ENCODE measurements at places on chromosomes 4 and X.

- DNase-seq, result no peak
Observed at GRCh38 chr4:150662686-150663085, 80.7 kb downstream of the MAB21L2 start.

DNA sequence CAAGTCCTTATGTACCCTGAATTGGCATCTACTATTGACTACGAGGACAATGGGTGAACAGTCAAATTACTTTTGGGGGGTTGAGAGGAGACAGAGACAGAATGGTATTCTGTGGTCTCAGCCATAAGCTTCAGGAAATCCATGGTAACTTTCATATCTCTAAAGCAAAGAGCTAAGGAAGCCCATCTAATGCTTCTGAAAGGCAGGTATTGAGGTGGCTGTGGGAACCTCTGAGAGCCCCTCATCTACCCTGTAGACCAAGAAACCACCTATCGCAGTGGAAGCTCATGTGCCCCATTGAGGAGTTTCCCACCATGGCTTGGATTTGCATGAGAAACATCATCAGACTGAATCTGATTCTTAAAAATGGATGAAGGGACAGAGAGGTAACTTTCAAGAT is 23.1 kb upstream of the BMP2K start:
- DNase-seq, result no peak

DNA sequence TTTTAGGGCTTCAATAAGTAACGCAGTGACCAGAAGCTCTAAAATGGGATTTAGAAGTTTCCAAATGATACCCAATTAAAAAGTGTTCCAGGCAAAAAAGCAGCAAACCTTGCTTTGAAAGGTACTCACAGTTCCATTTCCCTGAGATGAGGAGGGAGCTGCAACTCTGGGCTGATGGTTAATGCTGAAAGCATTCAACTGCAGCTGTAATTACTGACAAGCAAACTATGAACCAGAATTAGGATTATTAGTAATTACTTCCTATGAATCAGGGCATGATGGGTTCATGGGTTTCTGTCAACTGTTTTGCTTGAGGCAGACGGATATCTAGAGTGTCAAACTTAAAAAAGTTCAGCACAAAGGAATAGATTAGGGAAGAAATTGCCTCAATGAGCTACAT is 357.4 kb downstream of the STIM2 start:
- DNase-seq, result no peak

- no peak for DNase-seq
Observed at GRCh38 chr4:115923152-115923551, 809.7 kb upstream of the NDST4 start.

- no peak for DNase-seq
Observed at GRCh38 chr4:187103351-187103750, 379.7 kb upstream of the FAT1 start.

GRCh38 chr4:104575278-104575677 is 80.6 kb upstream of the CXXC4 start:
- DNase-seq, result no peak

DNA sequence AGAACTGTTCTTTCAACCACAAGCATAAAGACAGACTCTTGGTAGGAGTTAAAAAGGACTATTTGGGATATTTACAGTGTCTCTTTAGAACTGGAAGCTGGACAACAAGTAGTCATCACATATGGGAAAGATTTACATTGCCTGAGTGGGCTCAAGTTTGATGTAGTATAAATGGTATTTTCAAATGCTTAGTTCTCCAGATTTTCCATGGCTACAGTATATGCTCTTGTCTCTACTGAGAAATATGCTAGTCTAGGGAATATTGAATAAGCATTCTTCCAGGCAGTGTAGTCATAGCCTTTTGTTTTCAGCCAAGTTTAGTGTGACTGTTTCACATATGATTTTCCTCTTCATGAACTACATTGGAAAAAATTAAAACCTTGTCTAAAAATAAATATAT is 315.6 kb downstream of the ARHGAP24 start:
- DNase-seq, result no peak

DNA sequence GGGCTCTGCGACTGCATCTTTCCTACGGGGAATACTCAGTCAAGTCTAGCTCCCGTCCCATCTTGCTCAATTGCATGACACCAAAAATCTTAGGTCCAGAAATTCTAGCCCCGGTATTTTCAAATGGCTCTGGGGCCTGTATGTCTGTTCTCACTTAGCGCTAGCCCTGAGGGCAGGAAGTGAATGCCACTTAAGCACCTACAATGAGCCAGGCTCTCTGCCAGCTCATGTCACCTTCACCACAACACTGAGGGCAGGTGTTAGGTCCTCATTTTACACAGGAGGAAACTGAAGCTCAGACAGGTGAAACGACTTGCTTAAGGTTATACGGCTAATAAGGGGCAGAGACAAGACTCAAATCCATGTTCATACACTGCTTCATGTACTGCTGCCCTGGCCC is 282.8 kb downstream of the PPP1R2C start:
- DNase-seq, result peak; percentile 1

DNA sequence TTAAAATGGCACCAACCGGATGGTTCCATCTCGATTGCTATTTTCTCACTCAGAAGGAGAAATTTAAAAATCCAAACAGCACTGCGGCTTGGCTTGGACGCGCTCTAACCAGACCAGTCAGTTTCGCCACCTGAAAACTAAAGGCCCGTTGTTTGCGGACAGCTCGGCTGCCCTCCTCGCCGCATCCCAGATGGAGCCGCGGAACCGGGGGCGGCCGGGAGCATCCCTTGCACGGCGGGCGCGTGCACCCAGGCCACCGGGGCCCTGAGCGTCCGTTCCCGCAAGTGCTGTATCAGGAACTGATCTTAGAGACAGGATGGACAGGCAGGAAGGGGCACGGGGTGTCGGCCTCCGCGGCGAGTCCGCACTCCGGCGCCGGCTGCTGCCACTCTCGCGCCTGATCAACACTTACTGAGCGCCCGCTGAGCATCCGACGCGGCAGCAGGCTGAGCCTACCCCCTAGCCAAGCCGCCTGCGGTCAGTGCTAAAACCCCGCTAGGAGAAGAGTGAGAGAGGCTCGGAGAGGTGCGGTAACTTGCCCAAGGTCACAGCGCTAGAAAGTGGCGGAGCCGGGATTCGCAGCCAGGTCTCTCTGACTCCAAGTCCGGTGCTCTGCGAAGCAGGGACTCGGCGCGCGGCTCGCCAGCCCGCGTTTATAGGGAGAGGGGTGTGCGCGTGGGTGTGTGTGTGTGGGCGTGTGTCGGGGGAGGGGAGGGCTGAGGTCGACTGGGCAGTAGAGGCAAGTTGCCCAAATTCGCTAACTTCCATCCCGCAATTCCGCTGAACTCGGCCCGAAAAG is at the start of gene CITED1:
Gene CITED1 (minus strand): TSS at position 629 of the 799 bp plus-strand sequence. CDS start 3,045 bp downstream, outside the sequence.
- no peak for DNase-seq

GRCh38 chrX:40237731-40238178 is 140.0 kb upstream of the BCOR start:
- DNase-seq, result no peak

DNA sequence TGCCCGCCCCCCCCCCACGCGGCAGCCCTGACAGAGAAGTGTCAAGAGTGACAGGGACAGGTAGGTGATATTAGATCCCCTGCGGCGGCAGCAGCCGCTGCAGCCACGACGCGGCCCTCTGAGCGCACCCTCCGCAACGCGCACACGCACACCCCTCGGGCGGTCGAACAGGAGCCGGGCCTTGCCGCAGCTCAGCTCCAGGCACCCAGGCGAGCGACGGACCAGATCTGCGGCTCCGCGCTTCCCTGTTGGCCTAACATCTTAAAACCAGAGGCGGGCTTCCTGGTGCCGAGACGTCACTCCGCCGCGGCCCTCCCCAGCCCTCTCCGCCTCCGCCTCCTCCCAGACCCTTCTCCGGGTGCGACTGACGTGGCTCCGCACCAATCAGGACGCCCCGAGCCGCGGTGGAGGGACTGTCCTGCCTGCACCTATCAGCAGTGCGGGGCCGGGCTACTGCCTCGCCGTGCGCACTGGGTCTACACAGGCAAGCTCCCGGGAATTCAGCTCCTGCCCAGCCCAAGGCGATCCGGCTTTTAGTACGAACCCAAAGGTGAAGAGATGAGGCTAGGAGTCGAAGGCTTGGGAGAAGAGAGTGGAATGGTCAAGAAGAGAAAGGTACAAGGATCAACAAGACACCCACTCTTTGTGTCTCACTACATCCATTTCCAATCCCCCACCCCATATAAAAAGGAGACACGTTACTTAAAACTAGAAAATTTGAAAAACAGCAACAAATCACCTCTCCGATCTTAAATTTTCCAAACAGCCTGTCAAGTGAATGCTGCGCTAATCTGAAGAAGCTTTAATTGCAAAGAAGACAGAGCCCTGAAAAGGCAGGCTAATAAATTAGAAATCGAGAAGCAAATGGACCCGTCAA is at the start of gene PITX2:
Gene PITX2 (minus strand): TSS at position 237 of the 877 bp plus-strand sequence. CDS start 617 bp downstream, outside the sequence.
- peak; percentile 43 for DNase-seq

- no peak for DNase-seq
Observed at GRCh38 chrX:150715184-150715583, 22.0 kb downstream of the MTMR1 start.

DNA sequence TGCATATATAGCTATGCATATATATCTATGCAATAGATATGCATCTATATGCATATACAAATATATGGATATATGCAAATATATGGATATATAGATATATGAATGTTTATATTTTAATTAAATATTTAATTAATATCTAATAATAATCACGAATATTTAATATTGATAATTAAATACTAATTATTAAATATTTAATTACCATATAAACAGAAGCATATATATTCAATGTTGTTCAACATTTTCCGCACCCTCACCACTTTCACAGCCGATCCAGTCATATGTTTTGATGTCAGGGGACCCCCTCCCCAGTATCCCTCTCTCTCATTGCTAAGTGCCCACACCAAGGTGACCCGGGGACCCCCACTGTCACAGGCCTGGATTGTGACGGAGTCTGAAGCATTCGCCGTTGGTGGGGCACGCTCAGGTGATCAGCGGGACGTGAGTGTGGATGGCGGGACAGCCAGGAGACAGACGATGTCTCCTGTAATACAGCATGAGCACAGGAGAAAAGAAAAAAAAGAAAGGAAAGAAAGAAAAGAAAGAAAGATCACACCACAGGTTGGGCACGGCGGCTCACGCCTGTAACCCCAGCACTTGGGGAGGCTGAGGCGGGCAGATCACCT is 199.7 kb downstream of the CRLF2 start:
- DNase-seq, result no peak

DNA sequence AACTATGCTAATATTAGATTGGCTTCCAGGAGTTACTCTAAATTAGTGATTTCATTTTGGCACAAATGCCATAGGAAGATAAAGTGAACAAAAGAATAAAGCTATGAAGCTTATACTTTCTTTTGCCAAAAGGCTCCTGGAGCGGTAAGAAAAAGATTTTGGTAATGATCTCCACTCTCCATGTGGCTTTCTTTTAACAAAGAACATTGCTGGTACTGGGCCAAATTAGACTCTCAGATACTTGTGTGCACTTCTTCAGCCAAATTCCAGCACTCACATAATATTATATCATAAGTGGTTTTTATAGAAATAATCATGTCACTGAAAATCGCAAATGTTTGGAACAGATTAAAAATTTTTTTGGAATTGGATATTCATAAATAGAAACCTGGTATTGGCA is 142.4 kb upstream of the FGF13 start:
- DNase-seq, result no peak

- DNase-seq, result no peak
Observed at GRCh38 chr4:130646886-130647285, 1550.9 kb downstream of the C4orf33 start.

GRCh38 chr4:181261279-181261678 is 981.9 kb upstream of the TENM3 start:
- DNase-seq, result no peak

DNA sequence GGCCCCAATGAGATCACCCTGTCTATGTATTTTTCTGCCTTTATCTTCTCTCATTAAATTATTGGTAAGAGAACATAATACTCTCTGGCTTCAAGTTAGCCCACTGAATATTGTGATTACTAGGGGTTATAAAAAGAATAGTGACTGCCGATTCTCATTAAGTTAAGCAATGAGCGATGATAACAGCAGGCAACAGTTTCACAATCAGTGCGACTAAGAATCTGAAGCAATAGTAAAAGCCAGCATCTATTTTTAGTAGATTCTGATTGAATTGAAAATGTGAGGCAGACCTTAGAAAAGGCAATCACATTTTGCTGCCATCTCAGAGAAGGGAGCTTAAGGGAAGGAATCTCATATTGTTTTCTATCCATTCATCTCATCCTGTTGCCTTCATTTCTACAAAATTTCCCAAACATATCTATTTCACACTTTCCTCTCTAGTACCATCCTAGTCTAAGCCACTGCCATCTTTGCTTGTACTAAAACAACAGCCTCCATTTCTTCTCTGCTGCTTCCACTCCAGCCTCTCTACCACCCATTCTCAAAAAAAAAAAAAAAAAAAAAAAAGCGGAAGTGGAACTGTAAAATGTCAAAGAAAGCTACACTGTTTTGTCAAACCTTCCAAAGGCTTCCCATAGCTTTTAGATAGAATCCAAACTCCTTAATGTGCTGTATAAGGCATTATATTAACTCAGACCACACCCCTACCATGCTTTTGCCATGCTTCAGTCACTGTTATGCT is 17.4 kb downstream of the GABRA4 start:
- no peak for DNase-seq

- DNase-seq, result no peak
Observed at GRCh38 chr4:57425610-57426009, 315.4 kb upstream of the IGFBP7 start.

DNA sequence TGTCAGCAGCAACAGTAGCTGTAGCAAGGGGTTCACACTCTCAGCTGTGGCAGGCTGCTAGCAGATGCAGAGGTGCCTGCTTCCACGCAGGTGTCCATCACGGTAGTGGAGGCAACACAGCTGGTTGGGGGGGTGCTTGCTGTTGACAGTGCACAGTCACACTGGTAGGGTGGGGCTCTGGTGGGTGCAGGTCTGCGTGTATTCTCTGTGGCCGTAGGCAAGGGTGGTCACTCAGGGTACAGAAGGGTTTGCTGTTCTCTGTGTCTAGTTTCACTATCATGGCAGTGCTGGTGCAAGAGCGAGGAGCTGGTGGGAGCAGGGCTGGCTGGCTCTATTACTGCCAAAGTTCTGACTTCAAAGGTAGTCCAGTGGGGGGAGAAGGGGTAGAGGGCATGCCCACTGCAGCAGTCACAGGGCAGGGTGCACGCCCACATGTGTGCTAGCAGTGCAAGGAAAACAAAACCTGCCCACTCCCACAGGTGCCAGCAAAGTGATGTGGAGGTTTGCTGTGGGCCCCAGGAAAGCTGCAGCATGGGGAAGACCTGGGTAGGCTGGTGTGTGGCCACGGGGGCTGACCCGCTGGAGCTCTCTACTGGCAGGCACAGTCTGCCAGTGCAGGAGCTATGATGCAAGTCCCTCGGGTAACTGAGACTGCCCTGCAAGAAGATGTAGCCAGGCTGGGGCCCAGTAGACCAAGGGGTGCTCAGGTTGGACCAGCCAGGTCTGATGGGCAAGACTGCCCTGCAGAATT is 21.6 kb upstream of the WDR17 start:
- no peak for DNase-seq

DNA sequence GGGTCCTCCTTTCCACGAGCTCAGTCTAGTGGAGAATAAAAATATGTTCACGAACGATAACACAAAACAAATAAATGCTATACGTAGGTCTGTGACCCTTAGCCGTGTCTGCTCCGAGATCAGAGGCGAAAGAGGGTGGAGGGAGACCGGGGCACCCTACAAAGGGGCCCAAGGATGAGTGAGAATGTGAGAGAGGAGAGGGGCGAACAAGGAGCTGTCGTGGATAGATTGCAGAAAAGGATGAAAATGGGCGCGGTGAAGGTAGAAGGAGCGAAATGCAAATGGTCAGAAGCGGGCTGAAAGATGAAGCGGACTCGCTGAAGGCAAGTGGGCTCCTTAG is 6.2 kb upstream of the ZBTB33 start:
- DNase-seq, result no peak

Data from SHP77 treated with DMSO at 0.1 percent for 48 hours (cell line).